Pancreas (tissue), 10 donors: ENCODE measurements at places on chromosomes 16 and 17. TPM values are rescaled to one million over a fixed set of nuclear protein-coding genes. Genes with fewer than 3 reads are reported as not detected.

- no peaks in the 10 kb centered on the region for H3K27me3 ChIP-seq
- no peak for DNase-seq
- no peaks in the 10 kb centered on the region for H3K4me1 ChIP-seq
- no peak overlapping the region for H3K4me3 ChIP-seq
- no peaks in the 10 kb centered on the region for H3K36me3 ChIP-seq
These were observed 118.8 kb upstream of the FOXF1 start for GRCh38 chr16:86391486-86391885.

DNA sequence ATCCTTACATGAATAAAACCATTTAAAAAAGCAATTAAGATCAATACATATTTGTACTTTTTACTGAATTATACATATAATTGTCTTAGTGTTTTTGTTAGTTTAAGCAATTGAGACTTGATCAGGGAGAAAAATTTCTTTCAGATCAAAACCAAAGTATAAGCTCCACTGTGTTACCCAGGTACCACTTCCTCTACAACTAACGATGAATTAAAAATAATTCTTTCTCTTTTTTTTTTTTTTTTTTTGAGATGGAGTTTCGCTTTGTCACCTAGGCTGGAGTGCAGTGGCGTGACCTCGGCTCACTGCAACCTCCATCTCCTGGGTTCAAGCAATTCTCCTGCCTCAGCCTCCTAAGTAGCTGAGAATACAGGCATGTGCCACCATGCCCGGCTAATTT, 6.8 kb downstream of the FBXO47 start:
- H3K4me3 ChIP-seq = no peak overlapping the region
- no peaks in the 10 kb centered on the region for H3K4me1 ChIP-seq
- no peaks in the 10 kb centered on the region for H3K36me3 ChIP-seq
- no peak overlapping the region for H3K27ac ChIP-seq
- DNase-seq = no peak

GRCh38 chr16:54281535-54282201, 4.9 kb downstream of the IRX3 start:
- H3K4me1 ChIP-seq = no peaks in the 10 kb centered on the region
- H3K27ac ChIP-seq = no peak overlapping the region
- no peak for DNase-seq
- no peak overlapping the region for H3K4me3 ChIP-seq

DNA sequence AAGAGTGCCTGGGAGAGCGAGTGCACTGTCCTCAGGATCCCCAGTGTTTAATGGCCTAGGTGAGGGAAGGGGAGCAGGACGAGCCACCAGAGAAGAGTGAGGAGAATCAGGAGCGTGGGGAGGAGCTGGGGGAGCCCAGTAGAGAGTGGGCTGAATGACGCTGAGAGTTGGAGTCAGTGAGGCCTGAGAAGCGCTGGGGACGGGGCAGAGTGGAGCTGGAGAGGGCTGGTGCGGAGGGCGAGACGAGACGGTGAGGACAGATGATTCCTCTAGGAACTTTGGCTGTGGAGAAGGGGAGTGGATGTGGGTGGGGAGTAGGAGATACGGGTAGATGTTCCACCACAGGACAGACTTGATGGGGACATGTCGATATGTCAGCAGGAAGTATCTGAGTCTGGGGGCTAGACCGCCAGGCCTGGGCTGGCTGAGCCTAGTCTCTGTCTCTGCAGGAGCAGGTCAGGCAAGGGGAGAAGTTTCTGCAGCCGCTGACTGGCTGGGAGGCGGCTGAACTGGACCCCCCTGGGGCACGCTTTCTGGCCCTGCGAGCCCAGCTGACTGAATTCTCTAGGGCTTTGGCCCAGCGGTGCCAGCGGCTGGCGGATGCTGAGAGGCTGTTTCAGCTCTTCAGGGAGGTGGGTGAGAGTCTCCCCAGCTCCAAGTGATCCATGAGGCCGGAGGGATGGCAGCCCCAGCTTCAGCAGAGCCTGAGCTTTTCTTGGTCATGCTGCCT, 4.7 kb downstream of the PLEKHG4 start:
- no peaks in the 10 kb centered on the region for H3K36me3 ChIP-seq
- H3K27me3 ChIP-seq = no peaks in the 10 kb centered on the region
- no peak for DNase-seq
- H3K4me1 ChIP-seq = peaks cover 2% of the 10 kb centered on the region
- H3K27ac ChIP-seq = no peak overlapping the region

GRCh38 chr17:78259192-78259554, 27.7 kb downstream of the TMEM235 start:
- DNase-seq = no peak
- H3K27ac ChIP-seq = no peak overlapping the region
- H3K4me1 ChIP-seq = no peaks in the 10 kb centered on the region
- H3K27me3 ChIP-seq = no peaks in the 10 kb centered on the region

Gene TSPAN10
- polyA plus RNA-seq = 2.0 TPM

DNA sequence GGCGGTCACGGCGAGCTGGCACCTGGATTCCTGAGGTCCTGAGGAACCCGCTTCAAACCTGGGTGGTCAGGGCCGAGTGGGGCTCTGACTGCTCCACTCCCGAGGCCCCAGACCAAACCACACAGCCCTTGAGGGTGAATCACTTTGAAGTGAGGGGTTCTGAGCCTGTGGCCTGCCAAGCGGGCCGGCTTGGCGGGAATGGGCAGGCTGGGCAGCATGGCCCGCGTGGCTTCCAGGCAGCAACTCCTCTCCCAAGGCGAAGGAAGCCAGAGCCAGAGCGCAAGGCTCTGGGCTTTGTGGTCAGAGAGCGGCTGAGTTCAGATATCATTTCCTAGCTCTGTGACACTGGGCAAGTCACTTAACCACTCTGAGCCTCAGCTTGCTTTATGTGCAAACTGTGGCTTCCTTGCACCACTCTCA, 42.7 kb downstream of the CMIP start:
- H3K36me3 ChIP-seq = no peaks in the 10 kb centered on the region
- H3K4me1 ChIP-seq = peaks cover 10% of the 10 kb centered on the region
- H3K4me3 ChIP-seq = no peak overlapping the region
- DNase-seq = no peak
- no peaks in the 10 kb centered on the region for H3K27me3 ChIP-seq
- no peak overlapping the region for H3K27ac ChIP-seq

DNA sequence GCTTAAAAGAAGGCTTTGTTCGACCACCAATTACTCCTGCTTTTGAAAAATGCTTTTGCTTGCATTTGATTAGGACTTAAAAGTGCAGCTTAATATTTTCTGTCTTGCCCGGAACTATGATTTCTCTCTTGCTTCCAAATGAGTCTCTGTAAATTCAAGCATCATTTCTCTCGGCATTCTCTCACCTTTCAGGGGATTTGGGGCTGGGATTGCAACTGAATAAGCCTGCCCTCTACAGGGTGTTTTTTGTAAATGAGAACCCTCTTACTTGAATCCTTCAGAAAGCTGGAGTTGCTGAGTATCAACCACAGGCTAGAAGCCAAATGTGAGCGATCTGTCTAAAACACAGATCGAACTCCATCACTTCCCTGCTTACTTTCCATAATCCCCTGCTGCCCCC, 234.6 kb downstream of the TMEM114 start:
- no peaks in the 10 kb centered on the region for H3K36me3 ChIP-seq
- no peak for DNase-seq
- H3K27ac ChIP-seq = no peak overlapping the region
- H3K4me1 ChIP-seq = no peaks in the 10 kb centered on the region
- H3K4me3 ChIP-seq = no peak overlapping the region

DNA sequence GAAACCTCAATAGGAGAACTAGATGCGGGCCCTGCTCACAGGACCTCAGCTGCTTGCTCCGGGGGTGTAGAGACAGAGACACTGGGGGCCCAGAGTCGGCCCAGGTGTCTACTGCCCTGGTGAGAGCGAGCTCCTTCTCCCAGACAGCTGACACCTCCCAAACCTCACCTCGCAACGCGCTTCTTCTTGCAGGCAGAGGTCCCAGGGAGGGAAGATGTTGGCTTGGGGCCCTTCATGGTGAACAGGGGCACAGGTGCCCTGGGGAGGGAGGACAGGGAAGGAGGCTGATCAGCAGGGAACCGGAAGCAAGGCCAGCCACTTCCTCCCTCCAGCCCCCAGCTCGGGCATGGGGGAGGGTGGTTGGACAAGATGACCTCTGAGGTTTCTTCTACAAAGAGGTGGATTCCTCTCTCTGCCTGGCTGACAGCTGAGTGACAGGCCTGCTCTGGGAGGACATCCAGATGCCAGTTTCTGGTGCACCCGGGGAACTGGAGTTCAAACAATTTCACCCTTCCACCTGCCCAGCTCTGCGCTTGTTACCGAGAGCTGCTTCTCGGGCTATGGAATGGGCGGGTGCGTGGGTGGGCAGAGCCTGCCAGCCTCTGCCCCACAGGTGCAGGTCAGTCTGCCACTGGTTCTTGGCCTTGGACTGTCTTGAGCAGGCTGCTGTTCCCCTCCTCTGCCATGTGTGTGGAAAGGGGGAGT, 11.7 kb upstream of the GFAP start:
- H3K4me1 ChIP-seq = no peaks in the 10 kb centered on the region
- no peak overlapping the region for H3K4me3 ChIP-seq
- H3K27me3 ChIP-seq = no peaks in the 10 kb centered on the region
- no peaks in the 10 kb centered on the region for H3K36me3 ChIP-seq

DNA sequence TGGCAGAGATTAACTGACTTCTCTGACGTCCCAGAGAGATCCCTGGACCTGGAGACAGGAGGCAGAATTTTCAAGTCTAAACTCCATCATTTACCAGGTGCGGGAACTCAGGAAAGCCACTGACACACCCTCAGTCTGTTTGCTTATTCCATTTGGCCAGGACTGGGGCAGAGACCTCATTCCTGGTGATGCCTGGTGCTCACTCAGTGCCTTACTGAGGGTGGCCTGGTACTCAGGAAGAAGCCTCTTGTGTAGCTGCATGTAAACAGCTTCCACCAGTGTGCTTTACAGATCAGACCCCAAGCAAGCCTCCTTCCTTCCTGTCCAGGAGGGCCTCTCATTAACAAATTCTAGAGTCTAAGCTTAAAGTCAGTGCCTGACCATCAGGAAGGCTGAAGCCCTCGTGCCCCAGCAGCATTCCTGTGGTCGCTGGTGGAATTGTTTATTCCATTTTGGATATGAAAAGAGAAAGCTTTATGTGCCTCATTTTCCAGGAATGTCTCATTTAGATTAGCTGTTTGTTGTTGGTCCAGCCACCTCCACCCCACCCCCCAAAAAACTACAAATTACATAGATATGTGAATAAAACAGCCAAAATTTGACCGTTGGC, 236.1 kb upstream of the CDH5 start:
- no peak for DNase-seq
- H3K4me1 ChIP-seq = no peaks in the 10 kb centered on the region

GRCh38 chr17:76278268-76278908, 13.2 kb downstream of the UBALD2 start:
- H3K36me3 ChIP-seq = no peaks in the 10 kb centered on the region
- no peak for DNase-seq
- H3K27me3 ChIP-seq = no peaks in the 10 kb centered on the region
- H3K27ac ChIP-seq = no peak overlapping the region
- H3K4me3 ChIP-seq = no peak overlapping the region
- peaks cover 7% of the 10 kb centered on the region for H3K4me1 ChIP-seq

Gene MYO15A
- polyA plus RNA-seq = 4.9 TPM

Gene SOCS7
- polyA plus RNA-seq = 5.5 TPM

Gene ABR
- 39.2 TPM for polyA plus RNA-seq
